ENCODE measurements at places on chromosomes 16 and 17. TPM values are rescaled to one million over a fixed set of nuclear protein-coding genes. Genes with fewer than 3 reads are reported as not detected.

DNA sequence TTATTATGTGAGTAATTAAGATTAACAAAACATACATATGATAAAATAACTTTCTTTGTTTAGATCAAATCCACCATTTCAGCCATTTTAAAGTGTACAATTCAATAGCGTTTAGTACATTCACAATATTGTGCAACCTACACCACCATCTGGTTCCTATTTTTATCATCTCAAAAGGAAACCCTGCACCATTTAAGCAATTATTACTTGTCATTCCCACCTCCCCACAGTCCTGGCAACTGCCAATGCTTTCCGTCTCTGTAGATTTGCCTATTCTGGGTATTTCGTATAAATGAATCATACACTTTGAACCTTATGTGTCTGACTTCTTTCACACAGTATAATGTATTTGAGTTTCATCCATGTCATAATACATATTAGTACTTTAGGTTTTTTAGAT is 162.5 kb upstream of the CNTNAP4 start:
- no peak for DNase-seq

The CLEC19A gene
- not detected for total RNA-seq

The GPRC5B gene
- 39.4 TPM for total RNA-seq

- DNase-seq: no peak
Observed at GRCh38 chr16:31080756-31081419, 6.7 kb downstream of the ZNF646 start.

DNA sequence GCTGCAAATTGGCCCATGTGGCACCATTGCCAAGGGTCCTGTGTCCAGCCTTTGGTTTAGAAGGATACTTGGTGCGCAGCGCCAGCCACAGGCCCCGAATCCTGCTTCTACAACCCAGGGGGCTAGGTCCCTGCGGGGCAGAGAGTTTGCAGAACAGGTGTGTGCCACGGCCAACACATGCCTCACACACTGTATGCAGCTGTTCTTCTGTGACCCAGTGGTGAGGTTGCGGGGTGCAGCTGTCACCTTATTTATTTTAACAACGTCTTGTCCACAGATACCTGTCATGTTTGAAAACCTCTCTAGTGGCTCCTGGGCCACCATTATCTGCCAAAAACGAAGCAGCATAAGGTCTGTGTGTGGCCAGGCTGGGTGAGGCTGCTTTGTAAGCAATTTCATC is 11.6 kb downstream of the CBFA2T3 start:
- no peak for DNase-seq

The ORMDL3 gene
- total RNA-seq: 41.5 TPM

DNA sequence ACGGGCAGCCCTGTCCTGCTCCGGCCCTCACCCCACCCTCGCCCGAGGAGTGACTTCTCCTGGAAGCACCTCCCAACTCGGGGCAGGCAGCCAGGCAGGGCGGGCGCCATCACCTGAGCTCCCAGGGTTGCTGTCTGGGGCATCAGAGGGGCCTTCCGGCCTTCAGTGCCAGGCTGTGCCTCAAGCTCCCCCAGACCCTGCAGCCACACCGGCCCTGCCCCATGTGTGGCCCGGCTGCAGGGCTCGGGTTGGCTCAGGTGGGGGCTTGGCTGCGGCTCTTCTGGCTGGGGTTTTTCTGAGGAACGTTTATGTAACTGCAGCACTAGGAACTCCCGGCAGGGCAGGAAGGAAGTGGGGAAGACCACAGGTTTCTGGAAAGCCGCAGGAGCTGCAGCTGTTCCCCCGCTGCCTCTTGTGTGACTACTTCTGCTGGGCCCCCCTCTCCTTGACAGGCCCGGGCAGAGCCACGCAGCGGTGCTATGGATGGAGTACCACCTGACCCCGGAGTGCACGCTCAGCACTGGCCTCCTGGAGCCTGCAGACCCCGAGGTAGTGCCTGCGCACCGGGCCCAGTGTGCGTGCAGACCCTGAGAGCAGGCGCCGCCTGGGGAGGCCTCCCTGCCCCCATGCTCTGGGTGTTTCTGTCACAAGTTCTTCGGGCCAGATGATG is 45.6 kb downstream of the PRMT7 start:
- DNase-seq: no peak

DNA sequence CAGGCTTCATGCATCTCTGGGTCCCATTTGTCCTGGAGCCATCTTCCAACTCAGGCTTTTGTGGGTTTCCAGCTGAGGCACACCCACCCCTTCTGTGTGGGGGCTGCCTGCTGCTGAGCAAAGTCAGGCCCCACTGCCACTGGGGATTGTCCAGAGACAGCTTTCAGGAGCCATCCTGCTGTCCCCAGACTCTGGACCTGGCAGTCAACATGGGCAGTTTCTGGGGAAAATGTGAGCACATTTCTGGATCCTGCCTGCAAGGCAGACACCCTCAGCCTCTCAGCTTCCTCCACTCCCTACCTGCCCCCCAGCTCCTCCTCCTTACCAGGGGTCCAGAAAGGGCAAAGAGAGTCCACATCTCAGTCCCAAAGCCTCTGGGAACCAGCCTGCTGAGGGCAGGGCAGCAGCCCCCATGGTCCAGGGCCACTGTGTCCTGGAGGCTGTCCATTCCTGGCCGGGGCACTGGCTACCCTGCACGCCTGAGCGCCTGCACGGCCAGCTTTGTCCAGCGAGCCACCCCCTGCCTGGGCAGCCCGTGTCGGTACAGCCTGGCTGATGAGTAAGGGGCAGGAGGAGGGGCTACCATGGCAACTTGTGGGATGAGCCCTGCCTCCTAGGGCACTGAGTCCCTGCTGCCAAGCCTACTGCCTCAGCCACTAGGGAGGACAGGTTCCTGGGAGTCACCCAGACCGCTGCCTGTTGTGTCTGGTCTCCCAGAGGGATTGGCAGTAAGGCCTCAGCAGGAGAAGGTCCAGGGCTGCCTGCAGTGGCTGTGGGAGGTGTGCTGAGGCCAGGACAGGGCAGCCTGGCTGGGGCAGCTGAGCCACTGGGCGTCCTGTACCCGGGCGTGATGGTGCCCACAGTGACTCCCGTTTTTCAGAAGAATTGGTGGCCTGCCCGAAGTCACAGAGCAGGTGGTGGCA is at the start of gene SLC47A2:
Gene SLC47A2, minus strand, starts transcription at position 477 of the 923 bp plus-strand sequence. Its CDS starts 29 bp downstream, at position 448.
- DNase-seq: no peak

The NPIPB5 gene
- total RNA-seq: 18.3 TPM

The UBE2O gene
- 19.5 TPM for total RNA-seq

DNA sequence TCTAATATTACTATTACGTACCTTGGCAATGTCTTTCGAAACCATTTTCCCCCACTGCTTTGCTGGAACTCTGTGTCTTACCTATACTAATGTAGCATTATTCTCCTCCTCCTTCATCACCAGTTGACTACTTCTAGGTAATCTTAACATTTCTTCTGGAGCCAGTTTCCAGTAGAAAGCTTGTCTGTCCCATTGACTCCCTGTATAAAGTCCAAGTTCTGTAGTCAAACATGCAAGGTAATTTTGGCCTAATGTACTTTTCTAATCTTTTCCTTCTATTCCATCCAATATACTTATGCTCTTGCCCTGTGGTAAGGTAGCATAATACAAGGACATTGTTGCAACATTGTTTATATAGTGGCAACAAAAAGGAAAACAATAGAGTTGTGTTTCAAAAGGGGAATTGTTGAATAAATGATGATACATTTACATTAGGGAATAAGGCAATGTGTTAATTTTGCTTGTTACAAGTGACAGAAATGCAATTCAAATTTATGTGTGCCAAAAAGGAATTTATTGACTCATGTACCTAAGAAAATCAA is 27.9 kb downstream of the OMG start:
- no peak for DNase-seq

DNA sequence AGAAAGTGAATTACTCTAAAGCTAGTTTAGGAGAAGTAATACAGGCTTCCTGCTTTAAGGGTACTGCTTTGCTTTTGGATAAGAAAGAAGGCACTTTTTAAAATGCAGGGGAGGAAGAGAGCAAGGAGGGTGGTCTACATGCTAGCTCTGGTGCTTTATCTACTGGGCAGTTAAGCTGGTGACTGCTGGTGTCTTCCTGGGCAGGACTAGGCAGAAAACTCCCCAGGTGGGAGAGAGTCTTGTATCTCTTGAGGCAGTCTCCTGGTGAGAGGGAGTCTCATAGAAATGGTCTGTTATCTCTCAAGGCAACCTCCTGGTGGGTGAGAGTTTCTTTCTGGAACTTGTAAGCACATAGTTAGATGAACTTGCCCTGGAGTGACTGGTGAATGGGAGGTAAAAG is 953.9 kb upstream of the GOT2 start:
- DNase-seq: no peak

- DNase-seq: no peak
Observed at GRCh38 chr16:67934306-67935100, 2.1 kb downstream of the PSMB10 start.

The PLD6 gene
- 6.8 TPM for total RNA-seq

- DNase-seq: no peak
Observed at GRCh38 chr17:77749989-77750388, 208.5 kb upstream of the TNRC6C start.

GRCh38 chr17:7955414-7956227 is 23.6 kb downstream of the CNTROB start:
- DNase-seq: no peak

- DNase-seq: no peak
Observed at GRCh38 chr17:13420418-13420826, 181.3 kb downstream of the HS3ST3A1 start.

GRCh38 chr16:4994719-4995434 is 36.7 kb downstream of the SEC14L5 start:
- DNase-seq: no peak

DNA sequence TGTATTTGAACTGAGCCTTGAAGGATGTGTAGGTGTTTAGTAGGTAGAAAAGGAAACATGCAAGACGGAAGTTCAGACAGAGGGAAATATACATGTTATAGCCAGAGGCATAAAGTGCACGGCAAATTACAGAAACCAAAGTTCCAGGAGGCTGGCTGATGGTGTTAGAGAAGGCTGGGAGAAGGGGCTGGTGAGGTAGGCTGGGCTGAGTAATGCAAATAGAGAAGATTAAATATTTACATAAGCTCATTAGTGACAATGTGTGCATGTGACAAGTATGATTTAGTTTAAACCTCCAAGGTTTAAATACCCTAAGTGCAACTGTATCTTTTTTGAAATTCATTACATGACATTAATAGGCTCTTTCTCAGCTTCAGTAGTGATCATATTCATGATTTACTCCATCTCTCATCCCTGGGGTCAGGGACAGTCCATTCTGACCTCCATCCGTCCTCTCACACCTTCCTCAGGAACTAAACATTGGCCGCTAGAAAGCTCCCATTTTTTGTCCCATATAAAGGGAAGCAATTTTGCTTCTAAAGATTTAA is 399.8 kb upstream of the SALL1 start:
- no peak for DNase-seq

DNA sequence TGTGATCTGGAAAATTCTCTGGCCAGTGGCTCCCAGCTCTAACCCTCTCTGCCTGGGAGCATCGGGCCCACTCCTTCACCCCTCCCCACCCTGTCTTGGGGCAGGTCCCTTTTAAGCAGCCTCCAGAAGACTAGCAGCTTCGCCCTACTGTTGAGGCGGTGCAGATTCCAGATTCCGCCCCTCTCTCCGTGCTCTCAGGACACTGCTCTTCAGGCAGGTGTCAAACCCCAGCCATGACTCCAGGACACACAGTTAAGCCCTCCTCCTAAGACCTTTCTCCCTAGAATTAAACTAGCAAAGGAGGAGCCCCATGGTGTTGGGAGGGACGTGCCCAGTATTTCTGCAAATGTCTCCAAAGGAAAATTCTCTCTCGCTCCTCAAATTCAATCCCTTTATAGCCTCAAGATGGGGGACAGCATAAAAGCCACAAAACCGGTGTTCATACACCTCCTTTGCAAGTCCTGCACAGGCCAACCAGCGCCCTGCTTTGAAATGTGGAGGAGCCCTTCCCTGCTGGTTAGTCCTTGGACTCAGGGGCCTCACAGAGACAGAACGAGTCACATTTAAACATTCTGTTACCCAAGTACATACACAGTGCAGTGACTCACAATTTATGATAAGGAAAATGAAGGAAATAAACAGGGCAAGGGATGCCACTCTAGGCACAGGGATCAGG is 7.2 kb downstream of the LPO start:
- peak; percentile 9 for DNase-seq

The TUBG2 gene
- 18.2 TPM for total RNA-seq
